ENCODE measurements at places on chromosomes 12 and 14.

DNA sequence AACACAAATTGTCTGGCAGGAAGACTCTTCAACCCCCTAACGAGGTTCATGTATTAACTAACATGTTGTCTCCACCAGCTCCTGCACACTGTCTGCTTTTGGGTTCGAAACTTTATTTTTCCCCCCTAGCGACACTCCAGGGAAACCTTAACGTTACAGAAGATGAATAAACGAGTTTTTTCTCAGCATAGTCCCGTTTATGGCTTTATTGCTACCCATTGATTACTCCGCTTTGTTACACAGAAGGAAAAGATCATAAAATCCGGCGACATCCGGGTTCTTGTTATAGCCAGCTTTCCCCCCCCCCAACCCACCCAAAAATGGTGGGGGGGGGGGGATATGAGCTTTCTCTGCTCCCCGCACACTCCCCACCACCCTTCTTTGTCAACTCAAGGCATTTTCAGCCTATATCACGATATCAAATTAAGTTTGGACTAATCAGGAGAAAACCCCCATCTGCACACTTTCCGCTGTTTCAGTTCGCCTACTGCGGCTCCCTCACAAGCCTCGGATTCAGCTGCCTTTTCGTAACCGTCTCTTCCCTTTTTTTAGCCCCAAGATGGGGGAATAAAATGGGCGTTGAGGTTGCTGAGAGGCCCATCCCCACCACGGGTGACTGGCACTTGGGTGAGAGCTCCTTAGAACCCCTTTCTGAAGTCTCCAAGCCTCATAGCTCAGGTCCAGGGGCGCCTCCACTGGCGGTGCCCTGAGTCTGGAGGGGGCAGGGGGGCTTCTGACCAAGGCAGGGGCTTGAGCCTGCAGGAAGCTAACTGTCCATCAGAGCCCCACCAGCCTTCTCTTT is 1.4 kb upstream of the HOXC6 start:
- DNase-seq: no peak

- no peak for DNase-seq
Observed at GRCh38 chr12:8985213-8985754, 4.1 kb upstream of the KLRG1 start.

DNA sequence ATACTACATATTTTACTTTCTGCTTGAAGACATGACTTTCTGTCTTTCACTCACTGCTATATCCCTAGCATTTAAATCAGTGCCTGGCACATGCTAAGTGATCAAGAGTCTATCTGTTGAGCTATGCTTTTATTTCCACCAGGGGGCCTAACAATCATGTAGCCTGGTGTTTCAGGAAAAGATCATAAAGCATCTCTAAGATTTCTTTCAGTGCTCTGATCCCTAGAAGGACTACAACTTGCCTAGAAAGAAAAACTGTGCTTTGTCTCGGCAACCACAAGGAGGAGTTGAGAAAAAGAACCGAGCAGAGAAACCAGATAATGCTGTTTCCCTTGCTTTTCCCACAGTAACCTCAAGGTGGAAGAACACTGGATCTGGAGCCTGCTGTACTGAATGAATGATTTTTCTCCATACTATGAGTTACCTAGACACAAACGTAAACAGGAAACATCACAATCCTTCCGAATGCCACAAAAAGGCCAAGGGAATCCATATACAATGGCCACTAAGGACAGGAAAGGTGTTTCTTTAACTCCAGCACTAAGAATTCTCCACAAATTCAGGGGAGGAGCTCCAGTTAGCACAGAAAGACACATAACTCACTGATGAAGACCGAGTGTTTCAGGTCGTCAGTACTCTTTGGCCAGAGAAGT is 1.2 kb downstream of the CRY1 start:
- DNase-seq: peak; percentile 71

- DNase-seq: no peak
Observed at GRCh38 chr12:52235001-52235764, 2.1 kb downstream of the KRT7 start.

- DNase-seq: no peak
Observed at GRCh38 chr12:104351057-104351983, 47.8 kb downstream of the EID3 start.

DNA sequence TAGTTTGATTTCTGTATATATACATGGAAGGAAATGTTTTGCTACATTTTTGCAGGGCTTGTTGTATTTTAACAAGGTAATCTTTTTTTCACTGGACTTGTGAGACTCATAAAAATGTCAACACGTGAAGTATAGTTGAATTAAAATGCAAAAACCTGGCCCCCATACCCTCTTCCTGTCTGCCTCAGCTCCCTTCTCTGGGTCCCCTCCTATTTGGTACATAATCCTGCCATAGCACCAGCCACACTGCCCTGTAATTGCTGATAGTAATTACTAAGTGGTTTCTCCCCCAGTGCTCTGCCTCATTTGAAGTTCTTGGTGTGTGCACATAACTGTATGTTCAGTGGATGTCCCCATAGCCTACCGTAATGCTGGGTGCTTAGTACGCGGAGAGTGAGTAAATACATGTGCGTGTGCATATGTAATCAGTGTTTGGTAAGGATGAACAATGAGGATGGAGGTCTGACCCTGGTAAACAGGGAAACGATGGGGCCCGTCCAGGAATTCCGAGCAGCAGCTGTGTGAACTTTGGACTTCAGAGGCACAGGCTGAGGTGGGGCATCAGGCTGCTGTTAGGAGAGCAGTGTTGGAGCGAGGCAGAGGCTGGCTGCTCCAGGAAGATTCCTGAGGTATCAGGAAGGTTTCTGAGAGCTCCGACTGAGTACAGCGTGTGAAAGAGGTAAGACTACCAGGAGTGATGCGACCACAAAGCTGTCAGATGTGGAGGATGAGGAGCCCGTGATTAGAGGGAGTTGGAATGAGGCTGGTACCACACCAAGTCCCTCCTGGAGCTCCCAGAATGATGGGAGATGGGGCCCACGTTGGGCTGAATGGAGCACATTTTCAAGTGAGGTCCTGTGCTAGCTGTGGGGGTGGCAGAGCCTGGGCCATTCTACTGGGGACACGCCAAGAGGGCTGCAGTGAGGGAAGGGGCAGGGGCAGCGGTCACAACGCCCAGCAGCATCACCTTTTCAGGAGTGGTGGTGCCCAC is 106.8 kb downstream of the PELI2 start:
- no peak for DNase-seq

GRCh38 chr12:103773109-103773910 is 67.7 kb downstream of the NT5DC3 start:
- DNase-seq: no peak

- no peak for DNase-seq
Observed at GRCh38 chr12:106058256-106059182, 80.2 kb downstream of the NUAK1 start.

DNA sequence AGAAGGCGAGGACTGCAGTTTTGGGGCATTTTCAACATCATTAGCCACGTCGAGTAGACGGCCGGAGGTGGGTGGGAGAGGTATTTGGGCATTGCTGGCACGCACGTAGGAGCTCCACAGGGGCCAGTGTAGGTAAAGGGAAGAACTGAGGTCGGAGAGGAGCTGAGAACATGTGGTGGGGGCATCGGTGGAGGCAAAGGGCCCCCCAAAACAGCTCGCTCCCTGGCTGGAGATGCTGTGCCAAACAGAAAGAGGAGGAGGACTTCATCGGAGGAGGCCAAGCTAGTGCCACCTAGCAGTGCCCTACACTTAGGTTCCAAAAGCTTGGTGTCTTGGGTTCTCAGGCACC is 52.0 kb upstream of the PPP2R5C start:
- DNase-seq: no peak

DNA sequence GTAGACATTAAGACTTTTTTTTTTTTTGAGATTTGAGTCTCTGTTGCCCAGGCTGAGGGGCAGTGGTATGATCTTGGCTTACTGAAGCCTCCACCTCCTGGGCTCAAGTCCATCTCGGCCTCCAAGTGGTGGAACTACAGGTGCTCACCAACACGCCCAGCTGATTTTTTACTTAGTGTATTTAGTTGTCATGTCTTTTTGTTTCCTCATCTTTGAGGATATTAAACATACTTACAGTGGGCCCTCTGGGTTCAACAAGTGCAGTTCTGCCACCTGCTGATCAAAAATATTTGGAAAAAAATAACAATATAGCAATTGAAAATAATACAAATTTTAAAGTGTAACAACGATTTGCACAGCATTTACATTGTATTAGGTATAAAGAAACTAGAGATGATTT is 4.4 kb upstream of the B4GALNT1 start:
- DNase-seq: no peak

GRCh38 chr14:101505236-101505970 is 55.9 kb upstream of the DIO3 start:
- no peak for DNase-seq

DNA sequence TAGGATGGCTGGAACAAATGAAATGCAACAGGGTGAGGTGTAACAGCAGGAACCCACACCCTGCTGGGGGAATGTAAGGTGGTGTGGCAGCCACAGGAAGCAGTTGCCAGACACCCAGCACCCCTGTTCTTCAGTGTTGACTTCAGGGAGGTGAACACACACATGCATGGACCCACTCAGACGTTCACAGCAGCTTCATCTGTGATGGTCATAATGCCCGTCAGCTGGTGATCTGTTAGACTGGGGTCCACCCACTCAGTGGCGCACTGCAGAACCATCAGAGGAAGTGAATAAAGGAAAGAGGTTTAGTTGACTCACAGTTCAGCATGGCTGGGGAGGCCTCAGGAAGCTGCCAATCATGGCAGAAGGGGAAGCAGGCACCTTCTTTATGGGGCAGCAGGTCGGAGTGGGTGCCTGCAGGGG is 22.7 kb upstream of the TEX22 start:
- DNase-seq: no peak

- DNase-seq: no peak
Observed at GRCh38 chr12:88437226-88437625, 143.0 kb downstream of the KITLG start.

DNA sequence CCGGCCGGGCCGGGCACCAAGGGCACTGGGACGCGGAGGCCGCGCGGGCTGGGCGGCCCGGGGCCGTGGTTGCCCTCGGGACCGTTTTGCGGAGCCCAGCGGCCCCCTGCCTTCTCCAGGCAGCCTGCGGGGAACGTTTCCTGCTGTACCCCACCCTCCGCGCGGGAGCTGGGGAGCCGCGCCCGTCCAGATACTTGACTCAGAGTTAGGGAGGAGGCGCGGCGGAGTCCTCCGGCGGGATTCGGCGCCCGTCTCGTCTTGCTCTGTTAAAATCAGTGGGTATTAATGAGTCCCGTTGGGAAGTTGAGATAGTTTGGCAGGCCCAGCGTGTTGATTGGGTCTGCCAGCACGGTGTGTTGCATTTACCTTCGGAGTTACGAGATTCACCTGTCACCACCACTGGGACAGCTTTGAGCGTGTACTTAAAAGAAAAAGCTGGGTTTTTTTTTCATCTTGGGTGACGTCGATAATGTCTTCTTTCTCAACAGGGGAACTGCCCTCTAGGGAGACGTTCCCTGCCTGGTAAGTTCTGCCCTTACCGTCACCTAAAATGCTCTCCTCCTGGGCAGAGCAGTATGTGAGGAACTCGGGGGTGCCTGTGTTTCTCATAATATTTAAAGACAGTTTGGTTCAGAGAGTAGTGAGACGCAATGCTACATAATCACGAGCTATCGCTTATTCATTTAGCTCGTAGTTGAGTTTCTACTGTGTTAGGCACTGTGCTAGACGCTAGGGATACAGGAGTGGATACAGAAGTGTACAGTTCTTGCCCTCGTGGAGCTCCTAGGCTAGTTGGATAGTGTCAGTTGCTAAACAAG is 596 bp downstream of the DLST start:
- no peak for DNase-seq

GRCh38 chr12:70826156-70826555 is 94.4 kb downstream of the PTPRR start:
- DNase-seq: no peak

DNA sequence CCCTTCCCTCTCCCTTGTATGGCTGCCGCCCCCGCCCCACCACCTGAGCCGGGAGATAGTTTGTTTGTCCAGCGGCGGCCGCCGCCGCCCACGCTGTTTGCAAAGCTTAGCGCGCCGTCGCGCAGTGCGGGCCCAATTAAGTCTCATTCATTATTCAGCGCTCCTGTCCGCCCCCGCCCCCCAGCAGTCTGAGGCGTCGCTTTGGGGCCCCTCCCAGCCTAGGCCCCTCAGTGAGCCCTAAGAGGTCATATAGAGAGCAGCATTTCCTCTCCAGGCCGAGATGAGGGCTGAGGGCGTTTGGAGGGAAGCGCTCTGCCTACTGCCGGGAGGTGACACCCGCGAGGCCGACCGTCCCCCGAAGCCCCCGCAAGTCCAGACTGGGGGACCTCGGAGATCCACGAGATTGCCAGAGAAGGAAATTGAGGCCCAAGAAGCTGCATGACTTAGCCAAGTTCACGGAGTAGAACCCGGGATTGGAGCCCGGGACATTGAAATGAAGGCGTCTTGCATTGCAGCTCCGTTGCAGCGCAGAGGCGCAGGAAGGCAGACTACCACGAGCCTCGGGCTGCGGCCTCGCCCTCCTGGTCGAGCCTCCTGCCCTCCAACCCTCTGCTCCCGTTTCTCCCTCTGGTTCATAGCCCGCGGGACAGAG is at the start of gene DNAJC22:
DNAJC22 (plus strand) TSS at position 230 of the 652 bp plus-strand sequence. CDS start 1,985 bp downstream, outside the sequence.
- no peak for DNase-seq

DNA sequence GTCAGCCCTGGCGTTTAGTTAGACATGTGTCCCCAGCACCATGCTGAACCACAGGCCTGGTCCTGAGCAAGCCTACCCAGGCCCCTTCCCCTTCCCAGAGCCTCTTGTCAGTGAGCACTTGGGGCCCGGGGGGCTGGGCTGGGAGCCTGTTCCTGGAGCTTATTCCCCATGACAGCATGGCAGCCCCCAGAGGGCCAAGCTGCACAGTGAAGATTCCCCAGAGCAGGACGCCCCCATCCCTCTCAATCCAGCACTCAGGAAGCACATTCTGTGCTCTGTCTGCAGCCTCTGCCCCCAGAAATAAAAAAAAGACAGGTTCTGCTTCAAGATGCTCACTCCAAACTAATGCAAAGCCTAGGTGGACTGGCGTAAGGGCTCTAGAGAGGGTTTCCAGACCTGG is 117.3 kb downstream of the LGMN start:
- no peak for DNase-seq

GRCh38 chr14:76975812-76976211 is 52.7 kb downstream of the IRF2BPL start:
- DNase-seq: no peak

- no peak for DNase-seq
Observed at GRCh38 chr12:92675092-92675865, 27.5 kb upstream of the PLEKHG7 start.

GRCh38 chr14:87667659-87668058 is 325.3 kb downstream of the GALC start:
- no peak for DNase-seq

DNA sequence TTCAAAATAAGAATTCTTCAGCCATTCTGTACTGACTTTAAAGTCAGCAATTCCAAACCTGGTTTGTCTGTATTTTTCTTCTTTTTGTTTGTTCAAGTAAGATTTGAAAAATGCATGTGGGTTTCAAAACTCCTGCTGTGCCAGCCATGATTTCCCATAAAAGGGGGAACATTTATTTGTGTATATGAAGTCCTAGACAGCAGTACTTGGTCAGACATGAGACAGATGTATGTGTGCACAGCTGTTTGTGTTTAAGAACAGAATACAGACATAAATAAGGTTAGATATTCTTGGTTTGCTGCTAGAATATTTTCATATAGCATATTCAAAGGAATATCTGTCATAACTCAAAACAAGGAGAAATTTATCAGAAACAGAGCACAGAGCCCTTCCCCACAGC is 236.0 kb downstream of the ADAMTS20 start:
- DNase-seq: no peak

Data from NCI-H1694 treated with DMSO at 0.1 percent for 48 hours (cell line).